ENCODE measurements at places on chromosomes 7 and 10. TPM values are rescaled to one million over a fixed set of nuclear protein-coding genes. Genes with fewer than 3 reads are reported as not detected.

- DNase-seq, result no peak
These were observed 1026.9 kb upstream of the C7orf33 start for GRCh38 chr7:147563669-147564068.

ATG9B gene
- total RNA-seq, result not detected

DNA sequence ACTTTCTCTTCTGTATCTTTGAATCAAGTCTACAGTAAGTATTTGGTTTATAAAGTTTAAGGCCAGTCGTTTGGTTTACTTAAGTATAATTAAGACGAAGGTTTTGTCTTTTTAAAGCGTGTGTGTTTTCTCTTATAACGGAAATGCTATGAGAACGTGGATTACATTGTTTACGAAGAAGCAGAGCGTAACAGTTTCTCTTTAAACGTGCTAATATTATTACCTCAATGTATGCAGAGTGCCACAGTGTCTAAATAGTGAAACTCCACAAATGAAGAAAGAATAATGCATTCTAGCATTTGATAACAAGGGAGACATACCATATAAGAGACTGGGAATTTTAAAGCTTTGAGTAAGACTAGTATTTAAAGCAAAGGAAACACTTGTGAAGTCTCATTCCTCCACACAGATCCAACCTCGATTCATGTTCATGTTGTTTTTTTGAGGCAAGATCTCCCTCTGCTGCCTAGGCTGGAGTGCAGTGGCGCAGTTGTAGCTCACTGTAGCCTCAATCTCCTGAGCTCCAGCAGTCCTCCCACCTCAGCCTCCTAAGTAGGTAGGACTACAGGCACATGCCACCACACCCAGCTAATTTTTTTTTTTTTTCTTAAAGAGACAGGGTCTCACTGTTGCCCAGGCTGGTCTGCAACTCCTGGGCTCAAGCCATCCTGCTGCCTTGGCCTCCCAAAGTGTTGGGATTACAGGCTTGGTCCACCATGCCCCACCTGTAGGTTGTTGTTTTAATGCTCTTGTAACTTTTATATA, 75.1 kb downstream of the ANKRD61 start:
- DNase-seq, result no peak

DNA sequence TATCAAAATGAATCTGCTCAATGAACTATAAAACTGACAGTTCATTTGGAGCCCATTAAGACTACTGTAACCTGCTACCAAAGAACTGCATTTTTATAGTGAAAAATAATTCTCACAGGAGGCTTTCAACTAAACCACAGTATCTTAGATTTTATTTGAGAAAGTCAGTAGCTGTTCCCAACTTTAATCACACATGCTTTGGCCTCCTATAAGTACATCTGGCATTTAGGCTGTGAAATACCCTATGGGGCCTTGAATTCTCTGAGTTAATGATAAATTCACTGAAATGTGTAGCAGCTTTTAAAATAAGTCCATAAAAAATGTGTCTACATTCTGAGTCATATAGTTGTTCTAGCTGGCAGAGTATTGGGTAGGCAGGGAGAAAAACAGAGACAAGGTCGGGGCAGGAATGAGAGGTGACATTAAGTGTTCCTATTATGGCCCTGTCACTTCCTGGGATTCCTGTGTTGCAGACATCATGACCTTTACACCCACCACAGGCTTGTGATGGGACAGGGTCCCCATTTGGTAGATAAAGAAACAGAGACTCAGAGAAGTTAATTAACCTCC, 588.8 kb downstream of the REEP3 start:
- DNase-seq, result no peak

FBXO24 gene
- not detected for total RNA-seq

DNA sequence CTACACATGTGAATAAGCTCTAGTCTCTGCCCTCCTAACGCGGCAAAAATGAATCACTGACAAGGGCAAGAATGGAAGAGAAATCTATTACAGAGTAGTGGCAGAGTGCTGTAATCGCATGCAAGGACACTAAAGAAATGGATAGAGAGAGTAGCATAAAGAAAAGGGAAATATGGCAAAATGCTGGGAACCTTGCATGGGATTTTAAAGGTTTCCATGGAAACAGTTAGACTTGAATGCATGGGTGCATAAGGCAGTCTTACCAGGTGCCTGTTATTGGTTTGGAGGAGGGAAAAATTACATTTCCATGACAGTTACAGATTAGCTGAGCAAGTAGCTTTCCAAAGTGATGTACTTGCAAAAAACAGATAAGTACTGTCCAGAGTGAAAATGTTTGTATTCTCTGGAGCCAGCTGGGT, 233.4 kb downstream of the PTN start:
- no peak for DNase-seq
